Activated CD4-positive, alpha-beta T cell treated with anti-CD3 and anti-CD28 coated beads, Interleukin-2, Interleukin-6, amounts not matched to agents 100 ng/mL and 50 ng/mL, durations not matched to agents 16 hours and 8 hours (primary cell): ENCODE measurements at places on chromosomes 7 and 10.
A peak's percentile ranks its signal among the peaks of the same experiment; 100 is the strongest.

- no peak for DNase-seq
Measured at GRCh38 chr7:141454338-141454737, 96.9 kb upstream of the AGK start.

DNA sequence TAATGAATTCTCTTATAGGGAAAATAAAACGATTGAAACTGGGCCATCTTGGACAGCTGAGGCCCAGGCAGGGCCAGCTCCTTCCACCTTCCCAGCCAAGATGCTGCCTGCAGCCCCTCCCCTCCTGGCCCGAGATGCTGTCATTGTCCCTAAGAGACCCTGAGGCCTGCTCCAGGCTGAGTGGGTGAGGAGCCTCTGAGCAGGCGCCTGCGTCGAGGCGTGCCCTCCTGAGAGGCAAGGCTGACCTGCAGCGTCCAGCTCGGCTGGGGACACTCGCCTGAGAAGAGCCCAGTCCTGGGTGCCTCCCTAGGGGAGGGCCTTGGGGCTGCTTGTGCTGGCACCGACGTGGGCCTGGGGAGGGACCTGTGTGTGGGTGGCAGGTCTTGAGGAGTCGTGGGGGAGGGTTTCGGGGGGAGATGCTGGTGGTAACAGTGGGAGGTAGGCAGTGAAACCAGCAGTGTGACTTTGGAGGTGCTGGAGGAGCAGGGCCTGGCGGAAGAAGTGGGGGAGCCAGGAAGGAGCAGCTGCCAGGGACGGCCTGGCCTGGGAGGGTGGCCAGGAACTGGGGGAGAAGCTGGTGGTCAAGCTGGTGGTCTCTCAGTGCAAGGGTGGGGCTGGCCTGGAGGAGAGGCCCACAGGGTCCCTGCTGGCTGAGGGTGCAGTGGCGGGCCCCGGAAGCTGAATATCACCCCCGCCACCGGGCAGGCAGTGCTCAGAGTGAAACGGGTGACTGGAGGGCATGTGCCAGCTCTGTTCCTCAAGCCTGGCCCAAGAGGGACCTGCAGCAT lies 7.9 kb downstream of the GPR146 start:
- no peak for DNase-seq

- DNase-seq: no peak
Measured at GRCh38 chr7:149469806-149470205, 8.9 kb upstream of the ZNF777 start.

GRCh38 chr10:117674646-117675045 lies 132.1 kb downstream of the EMX2 start:
- no peak for DNase-seq

GRCh38 chr10:78850644-78851435 lies 217.9 kb upstream of the ZMIZ1 start:
- no peak for DNase-seq

DNA sequence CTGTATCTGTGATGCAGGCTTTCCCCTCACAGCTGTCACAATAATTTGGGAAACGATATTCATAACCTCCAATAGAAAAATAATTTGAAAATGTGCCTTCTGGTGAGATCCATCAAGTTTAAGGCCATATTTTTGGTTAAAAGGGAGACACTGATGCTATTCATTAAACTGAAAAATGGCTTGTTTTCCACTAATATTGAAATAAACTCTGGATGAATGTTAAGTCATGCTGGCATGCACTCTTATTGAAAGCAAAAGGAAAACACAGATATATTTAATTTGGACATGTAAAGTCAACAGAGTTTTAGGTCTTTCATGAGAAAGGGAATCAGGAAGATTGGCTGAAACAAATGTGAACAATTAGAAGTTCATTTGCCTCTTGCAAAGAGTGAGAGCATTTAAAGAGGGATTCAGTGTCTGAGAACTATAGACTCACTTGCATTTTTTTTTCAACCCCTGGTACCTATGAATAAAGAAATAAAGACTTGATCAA lies 879.2 kb downstream of the LRMDA start:
- no peak for DNase-seq

- no peak for DNase-seq
Measured at GRCh38 chr10:130335336-130335735, 199.1 kb downstream of the GLRX3 start.

DNA sequence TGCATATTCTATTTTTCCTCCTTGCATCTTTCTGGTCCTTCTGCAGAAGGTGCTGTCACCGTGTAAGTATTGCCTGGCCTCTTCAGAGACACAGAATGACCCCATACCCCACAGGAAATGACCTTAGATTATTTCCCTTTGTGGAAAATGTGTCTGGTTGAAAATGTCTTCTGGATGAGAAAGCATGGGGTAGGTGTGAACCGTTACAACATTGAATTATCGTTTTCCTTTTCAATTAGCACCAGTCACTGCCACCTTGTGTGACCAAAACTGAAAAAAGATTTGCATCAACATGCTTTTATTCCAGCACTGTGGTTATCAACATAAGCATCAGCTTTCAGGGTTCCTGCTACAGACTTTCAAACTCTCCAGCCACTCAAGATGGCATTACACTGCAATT lies 58.0 kb upstream of the CELF2 start:
- DNase-seq: peak; percentile 68

DNA sequence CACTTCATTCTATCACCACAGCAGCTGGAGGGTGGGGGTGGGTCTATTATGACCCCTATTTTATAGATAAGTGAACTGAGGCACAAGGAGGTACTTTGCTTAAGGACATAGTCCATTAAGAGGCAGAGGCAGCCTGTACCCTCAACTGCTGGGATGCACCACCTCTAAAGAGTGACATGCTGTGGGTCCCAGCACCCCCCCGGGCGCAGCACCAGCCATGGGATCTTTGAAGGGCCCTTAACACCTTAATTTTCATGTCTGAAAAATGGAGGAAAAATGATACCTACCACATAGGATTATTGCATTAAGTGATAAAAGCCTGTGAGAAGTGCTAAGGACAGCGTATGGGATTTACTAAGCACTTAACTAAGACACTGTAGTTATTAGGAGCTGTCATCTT lies 15.4 kb downstream of the ADCYAP1R1 start:
- DNase-seq: no peak

- DNase-seq: no peak
Measured at GRCh38 chr7:95375591-95376257, 20.5 kb downstream of the PON3 start.

GRCh38 chr7:116544487-116544886 lies 19.7 kb downstream of the CAV1 start:
- DNase-seq: no peak

DNA sequence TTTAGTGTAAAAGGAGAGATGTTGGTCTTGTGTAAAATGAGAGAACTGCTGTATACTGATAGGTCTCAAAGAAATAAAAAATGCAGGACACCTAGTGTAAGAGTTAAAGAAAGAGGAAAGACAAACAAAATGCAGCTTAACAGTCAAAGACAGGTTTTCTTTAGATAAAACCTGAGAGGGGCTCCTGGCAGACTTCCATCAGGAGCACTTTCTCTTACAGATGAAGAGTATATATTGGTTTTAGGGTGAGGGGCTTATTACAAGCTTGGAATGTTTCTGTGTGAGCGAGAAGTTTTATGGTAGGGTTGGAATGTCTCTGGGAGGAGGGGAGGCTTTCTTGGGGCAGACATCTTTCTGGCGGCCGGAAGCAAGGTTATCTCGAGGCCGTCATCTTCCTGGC lies 16.2 kb downstream of the ACBD7 start:
- no peak for DNase-seq

- no peak for DNase-seq
Measured at GRCh38 chr7:79452495-79453265, 787 bp downstream of the MAGI2 start.

GRCh38 chr10:125797994-125798662 lies 22.5 kb upstream of the MMP21 start:
- no peak for DNase-seq

DNA sequence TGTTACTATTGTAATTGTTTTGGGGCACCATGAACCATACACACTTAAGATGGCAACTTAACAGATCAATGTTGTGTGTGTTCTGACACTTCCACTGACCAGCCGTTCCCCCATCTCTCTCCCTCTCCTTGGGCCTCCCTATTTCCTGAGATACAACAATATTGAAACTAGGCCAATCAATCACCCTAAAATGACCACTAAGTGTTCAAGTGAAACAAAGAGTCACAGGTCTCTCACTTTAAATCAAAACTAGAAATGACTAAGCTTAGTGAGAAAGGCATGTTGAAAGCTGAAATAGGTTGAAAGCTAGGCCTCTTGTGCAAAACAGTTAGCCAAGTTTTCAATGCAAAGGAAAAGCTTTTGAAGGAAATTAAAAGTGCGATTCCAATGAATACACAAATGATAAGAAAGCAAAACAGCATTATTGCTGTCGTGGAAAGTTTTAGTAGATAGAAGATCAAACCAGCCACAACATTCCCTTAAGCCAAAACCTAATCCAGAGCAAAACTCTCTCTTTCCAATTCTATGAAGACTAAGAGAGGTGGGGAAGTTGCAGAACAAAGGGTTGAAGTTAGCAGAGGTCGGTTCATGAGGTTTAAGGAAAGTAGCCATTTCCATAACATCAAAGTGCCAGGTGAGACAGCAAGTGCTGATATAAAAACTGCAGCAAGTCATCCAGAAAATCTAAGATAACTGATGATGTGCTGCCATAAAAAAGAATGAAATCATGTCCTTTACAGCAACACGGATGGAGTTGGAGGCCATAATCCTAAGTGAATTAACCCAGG lies 90.6 kb downstream of the MTPN start:
- DNase-seq: peak; percentile 67

- DNase-seq: peak; percentile 69
Measured at GRCh38 chr7:112869111-112869774, 79.0 kb upstream of the TMEM168 start.

DNA sequence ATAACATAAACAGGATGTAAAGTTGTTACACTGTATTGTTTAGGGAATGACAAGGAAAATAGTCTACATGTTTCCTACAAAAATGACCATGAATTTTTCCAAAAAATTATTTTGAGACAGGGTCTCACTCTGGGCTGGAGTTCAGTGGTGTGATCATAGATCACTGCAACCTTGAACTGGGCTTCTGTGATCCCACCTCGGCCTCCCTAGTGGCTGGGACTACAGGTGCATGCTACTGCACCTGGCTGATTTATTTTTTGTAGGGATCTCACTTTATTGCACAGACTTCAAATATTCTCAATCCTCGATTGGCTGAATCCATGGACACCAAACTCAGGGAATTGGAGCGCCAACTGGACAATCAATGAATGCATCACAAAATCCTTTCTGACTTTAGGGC lies 6.6 kb downstream of the CHCHD2 start:
- DNase-seq: no peak

DNA sequence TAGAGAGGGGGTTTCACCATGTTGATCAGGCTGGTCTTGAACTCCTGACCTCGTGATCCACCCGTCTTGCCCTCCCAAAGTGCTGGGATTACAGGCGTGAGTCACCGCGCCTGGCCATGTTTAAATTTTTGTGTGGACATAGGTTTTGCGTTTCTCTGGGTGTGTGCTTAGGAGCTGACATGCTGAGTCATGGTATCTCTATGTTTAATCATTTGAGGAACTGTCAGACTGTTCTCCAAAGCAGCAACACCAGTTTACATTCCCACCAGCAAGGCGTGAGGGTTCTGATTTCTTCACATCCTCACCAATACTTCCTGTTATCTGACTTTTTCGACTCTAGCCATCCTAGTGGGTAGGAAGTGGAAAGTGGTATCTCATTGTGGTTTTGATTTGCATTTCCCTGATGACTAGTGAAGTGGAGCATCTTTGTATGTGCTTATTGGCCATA lies 153.7 kb downstream of the DNAJB6 start:
- DNase-seq: peak; percentile 89

DNA sequence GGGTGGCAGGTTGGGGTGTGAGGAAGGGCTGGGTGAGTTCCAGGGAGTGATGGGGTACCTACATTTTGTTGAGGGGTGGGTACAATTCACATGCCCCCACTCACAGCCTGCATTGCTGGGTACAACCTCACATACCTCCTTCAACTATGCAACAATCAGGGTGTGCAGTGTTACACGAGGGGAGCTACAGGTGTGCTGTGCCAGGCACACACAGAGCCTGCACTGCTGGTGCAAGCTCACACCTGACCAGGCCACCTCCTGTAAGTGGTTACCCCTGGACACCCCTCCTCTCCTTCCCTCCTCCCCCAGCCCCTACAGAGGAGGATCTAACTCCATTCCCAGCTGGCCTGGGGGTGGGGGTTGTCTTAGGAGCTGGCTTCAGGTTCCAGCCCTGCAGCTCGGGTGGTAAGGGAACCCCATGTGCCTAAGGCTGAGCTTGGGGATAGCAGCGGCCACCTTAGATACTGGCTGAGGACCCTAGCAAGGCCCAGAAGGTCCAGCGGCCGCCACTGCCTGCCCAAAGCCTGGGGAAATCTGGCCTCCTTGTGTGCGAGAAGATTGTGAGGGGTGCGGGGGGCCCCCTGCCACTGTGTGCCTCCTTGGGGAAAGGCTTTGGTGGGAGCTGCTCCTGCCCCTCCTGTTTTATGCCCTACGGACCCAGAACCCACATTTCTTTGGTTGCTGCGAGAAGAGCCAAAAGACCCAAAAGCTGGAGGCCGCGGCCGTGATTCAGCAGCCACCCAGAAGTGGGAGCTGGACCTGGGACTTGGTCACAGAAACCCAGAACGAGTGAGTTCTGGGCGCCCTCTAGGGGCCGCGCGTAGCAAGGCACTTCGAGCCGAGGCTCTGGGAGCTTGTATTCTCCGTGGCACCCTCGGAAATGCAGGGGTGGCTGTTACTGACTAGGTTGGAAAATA lies 10.8 kb downstream of the TLX1 start:
- DNase-seq: peak; percentile 88

DNA sequence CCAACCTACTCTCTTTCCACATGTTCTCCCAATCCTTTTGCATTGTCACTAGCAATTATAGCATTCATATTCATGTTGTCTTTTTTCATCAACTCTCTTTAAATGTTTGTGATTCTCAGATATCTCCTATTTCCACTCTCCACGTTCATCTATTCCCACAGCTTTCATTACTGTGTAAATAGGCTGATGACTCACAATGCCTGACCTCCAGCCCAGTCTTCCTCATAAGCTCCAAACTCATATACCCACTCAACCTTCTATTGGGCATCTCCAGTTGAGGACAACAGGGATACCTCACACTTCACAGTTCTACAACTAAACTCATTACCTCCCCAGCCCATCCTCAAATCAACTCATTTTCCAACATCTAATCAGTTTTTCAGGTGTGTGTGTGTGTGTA lies 194.1 kb downstream of the DGKI start:
- no peak for DNase-seq

DNA sequence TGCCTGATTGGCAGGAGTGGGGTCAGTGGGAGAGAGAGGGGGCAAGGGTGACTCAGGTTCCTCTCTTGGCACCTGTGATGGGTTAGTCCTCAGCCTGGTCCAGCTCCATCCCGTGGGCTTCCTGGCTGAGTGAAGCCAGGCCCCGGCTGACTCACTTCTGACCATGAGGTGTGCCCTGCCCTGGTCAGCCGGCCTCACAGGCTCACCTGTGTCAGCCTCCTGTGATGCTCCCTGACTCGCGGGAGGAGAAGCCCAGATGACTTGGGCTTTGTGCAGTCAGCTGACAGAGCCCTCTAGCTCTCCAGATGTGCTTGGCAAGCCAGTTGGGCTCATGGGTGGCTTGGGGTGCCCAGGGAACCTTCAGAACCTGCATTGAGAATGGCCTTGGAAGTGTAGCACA lies 16.0 kb upstream of the PPIF start:
- DNase-seq: peak; percentile 47
